Hematopoietic multipotent progenitor cell treated with erythropoietin and hydrocortisone succinate and interleukin-3 and kit ligand, for 17 days (in vitro differentiated cells): ENCODE measurements at places on chromosomes 12 and 14.

DNA sequence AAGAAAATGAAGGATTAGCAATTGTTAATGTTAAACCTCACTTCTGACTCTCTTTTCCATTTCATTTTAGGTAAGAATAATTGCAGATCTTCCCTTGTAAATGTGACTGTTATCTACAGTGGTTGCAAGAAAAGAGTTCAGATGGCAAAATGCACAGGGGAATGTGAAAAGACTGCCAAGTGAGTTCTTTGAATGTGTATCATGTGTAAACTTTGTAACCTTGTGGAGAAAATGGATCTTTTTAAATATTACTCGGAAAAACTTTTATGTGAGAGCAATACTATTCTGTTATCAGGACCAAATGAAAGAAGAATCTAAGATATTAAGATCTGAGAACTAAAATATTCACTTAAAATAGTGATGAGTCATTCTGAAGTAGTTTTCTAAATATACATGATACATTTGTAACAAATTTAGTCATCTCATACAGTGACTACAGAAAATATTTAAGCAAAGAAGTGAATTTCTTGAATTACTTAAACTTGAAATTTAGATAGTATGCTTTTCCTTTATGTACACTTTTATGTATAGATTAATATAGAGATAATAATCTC is 122.5 kb upstream of the CNTN1 start:
- no peak for DNase-seq

GRCh38 chr12:14576896-14577295 is 9.2 kb upstream of the PLBD1 start:
- DNase-seq, result no peak

DNA sequence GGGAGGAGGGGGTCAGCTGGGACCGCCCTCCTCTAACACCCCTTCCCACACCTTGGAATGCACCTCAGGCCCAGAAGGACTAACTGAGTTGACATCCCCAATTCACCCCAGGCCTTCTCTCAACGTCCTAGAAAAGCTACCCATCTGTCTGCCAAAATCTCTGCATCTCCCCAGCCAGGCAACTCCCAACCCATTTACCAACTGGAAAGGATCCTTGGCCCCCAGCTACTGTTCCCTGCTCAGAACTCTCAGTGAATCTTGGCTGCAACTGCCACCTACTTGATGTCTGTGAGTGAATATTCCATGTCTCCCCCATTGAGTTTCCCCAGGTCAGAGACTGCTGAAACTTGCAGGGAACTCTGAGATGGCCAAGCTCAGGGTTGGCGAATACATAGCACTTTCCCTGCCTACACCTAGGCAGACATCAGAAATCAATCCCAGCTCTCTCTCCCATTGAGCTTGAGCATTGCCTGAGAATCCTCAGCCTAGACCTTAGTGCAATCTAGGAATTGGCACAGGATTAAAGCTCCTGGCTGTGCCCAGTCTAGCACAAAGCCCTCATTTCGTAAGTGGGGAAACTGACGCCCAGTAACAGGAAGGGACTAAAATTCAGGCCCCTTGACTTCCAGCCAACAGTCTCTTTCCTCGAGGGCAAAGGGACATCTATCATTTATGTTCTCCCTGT is 71.9 kb upstream of the NCOR2 start:
- DNase-seq, result no peak

DNA sequence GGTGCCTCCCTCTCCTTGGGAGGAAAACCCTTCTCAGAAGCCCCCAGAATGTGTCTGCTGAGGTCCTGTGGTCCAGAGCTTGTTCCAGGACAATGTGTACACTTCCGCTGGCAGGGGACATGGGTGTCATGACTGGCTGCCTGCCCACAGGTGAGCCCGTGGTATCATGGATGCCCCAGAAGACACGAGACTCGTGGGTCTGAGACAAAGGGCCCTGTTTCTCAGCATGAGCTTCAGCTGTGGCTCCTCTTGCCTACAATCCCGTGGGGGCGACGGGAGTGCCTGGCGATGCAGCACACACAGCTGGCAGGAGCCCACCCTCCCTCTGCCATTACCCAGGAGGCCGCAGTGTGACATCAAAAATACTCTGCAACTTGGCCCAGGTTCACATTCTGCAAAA is 7.0 kb downstream of the TMEM121 start:
- DNase-seq, result no peak

DNA sequence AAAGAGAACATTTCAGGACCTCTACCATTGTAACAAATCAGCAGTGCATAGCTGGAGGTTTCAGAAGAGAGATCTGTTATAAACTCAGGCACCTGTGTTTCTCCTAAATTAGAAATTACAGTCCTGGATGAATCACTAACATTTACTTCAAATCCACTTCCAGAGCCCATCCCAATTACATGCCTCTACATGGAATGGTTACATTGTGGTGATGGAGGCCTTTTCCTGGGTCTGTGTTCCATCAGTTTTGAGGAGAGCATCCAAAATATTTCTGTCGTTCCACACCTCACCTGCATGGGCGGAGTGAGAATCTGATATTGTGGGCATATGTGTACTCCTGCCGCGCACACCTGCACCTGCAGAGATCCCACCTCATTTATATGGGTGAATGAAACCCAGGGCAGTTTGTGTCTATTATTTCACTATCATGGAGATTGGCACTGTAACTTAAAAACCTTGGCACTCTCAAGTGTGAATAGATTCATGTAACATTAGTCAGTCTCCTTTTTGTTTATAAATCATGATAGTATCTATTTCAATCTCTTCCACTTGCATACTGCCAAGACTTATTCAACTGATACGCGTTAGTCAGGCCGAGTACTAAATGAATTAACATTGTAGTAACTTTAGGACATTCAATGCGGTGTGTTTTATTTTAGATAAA is 215.1 kb upstream of the FAR2 start:
- DNase-seq, result no peak

DNA sequence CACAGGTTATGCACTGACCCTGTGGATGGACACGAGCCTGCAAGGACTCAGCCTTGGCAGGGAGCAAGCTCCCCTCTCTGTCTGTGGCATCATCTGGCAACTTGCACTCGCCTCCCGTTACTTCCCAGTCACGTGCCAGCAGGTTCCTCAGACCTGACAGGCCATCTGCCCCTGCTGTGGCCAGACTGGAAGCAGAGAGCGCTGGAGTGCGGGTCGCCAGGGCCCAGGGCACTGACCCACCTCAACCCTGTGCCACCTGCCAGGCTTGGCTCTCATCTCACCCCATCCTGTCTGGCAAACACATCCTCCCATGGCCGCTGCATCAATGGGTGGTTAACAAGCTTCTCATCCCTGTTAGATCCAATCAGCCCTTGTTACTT is 28.4 kb downstream of the SLC6A12 start:
- DNase-seq, result no peak

GRCh38 chr12:57161491-57161890 is 14.1 kb upstream of the LRP1-AS start:
- no peak for DNase-seq

GRCh38 chr12:9867531-9867930 is 1.6 kb downstream of the CLEC2B start:
- DNase-seq, result no peak

GRCh38 chr12:81245458-81245857 is 167.6 kb downstream of the ACSS3 start:
- DNase-seq, result no peak

- DNase-seq, result peak; percentile 28
Observed at GRCh38 chr12:95443459-95443858, 30.5 kb upstream of the METAP2 start.

DNA sequence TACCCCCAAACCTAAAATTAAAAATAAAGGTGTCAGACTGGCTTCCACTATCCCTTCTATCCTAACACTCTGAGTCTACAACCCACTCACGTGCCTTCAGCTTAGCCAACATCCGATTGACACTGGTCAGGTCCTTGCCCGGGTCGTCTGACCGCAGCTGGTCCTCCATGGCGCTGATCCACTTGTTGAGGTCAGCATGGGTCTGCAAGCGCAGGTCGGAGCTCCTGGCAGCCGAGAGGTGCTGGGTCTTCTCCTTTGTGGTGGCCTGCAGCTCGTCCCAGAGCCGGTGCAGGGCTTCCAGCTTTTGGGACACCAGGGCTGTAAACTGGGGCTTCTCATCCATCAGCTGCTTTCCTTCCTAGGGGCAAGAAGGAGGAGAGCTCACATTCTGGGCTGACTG is 78.0 kb downstream of the PLEKHG3 start:
- DNase-seq, result no peak

DNA sequence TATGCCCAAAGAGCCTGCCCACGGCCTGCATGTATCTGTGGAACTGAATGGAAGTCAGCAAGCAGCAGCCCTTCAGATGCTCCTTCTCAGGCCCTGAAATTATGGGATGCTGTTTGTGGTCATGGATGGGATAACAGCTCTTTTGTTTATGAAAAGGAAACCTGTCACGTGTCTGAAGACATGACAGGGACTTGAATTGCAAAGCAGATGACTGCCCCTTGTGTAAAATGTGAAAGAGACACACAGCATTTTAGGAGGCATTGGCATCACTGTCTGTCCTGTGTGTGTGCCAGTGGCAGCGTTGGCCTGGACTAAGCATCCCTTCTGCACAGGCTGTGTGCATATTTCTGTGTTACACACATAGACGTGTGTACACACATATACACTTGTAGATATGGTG is 192.1 kb downstream of the VRK1 start:
- no peak for DNase-seq

DNA sequence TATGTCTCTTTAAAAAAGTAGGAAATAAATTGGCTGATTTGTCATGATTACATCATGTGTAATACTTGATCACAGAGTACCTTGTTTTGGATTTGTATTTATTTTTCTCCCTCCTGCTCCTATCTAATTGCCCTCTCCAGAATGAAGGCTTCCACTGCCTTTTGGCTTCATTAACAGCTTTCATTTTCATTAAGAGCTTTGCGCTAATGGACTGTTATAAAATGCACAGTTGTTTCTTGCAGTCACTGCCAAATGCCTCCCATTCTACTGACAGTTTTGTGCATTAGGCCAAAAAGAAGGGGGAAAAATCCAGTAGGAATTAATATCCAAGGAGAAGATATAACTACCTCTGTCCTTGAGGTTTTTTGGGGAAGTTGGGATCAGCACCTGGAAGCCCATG is 159.2 kb downstream of the NRXN3 start:
- no peak for DNase-seq

DNA sequence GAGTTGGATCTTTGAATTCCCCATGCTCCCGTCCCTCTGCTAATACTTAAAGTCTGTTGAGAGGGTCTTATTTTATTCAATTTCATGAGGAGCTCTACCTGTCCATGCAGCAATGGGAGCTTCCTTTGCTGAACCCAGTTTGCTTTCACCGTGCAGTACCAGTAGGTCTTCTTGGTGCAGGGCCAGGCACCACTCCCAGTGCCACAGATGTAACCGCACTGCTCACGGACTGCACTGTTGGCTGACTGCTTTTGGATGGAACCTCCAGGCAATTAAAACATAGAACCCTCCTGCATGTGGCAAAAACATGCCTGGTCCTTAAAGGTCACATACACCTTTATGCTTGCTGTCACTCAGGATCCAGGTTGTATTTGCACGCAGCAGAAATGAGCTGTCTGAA is 9.3 kb upstream of the CABP1 start:
- no peak for DNase-seq
